ENCODE measurements at places on chromosomes 12 and 14.
A peak's percentile ranks its signal among the peaks of the same experiment; 100 is the strongest.

GRCh38 chr12:69927164-69927563 lies 102.1 kb downstream of the MYRFL start:
- DNase-seq, result no peak

- no peak for DNase-seq
Observed at GRCh38 chr14:101770183-101770582, 8.7 kb downstream of the PPP2R5C start.

GRCh38 chr14:78329371-78329770 lies 159.2 kb downstream of the NRXN3 start:
- no peak for DNase-seq

GRCh38 chr14:69632164-69632563 lies 20.8 kb downstream of the SUSD6 start:
- no peak for DNase-seq

GRCh38 chr14:36942522-36943245 lies 229.7 kb downstream of the SLC25A21 start:
- DNase-seq, result peak; percentile 35

DNA sequence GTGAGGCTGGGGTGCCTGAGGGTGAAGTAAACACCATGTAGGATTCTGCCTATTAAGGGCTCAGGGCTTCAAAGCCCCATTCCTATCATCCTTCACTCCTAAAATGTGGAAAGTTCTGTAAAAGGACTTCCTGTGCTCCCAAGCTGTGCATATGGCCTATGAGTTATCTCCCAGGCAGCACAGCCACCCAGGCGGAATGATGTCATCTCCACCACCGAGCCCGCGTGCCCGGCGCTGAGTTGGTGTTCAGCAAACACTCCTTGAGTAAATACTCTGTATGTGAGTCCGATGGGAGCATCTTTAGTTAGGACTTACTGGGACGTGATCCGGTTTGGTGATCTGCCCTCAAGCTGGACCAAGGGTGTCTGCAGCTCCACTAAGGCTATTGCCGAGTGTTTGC lies 437.3 kb downstream of the MED13L start:
- DNase-seq, result peak; percentile 29

GRCh38 chr12:30822385-30823155 lies 67.8 kb upstream of the CAPRIN2 start:
- peak; percentile 59 for DNase-seq

DNA sequence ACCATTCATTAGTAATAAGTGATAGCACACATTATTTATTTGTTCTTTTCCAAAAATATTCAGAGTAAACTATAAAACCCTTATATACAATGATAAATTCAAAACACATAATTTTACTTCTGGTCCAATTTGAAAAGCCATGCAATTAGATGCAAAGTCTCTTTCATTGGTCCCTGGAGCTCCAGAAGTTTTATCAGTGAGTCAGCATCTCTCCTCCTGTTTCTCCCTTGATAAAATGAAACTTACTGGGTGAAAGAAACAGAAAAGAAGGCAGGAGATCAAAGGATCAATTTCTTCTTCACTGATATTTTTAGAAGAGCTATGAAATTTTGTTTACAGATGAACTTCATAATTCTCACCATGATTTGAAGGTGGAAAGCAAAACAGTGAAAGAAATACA lies 47.5 kb downstream of the IFNG start:
- no peak for DNase-seq

DNA sequence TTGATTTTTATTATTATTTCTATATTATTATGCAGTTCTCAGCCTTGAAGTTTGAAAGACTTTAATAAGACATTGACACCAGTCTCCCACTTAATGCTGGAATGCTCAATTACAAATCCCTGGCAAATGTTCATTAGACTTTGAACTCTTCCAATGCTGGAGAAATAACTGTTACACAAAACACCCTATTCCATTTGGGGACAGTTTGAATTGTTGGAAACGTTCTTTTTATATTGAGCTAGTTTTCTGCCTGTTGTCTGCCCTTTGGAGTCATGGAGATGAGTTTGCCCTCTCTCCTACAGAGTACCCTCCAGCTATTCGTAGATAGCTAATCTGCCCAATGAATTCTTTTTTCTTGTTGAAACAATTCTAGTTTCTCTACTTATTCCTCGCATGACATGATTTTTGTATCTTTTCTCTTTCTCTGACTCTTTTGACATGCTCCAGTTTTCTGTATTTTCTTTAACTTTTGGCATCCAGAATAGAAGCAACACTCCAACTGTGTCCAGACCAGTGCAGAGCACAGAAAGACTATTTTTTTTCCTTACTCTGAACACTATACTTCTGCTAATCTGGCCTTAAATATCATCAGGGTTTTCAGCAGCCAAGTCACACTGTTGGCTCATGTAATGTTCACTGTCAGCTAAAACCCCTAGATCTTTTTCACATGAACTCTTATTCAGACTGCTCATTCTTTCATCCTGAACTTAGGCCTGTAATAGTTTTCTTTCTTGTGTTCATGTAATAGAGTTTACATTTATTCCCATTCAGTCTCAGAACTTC lies 379.3 kb downstream of the RAD51B start:
- no peak for DNase-seq

- DNase-seq, result peak; percentile 83
Observed at GRCh38 chr12:77120156-77121085, 55.1 kb upstream of the E2F7 start.

DNA sequence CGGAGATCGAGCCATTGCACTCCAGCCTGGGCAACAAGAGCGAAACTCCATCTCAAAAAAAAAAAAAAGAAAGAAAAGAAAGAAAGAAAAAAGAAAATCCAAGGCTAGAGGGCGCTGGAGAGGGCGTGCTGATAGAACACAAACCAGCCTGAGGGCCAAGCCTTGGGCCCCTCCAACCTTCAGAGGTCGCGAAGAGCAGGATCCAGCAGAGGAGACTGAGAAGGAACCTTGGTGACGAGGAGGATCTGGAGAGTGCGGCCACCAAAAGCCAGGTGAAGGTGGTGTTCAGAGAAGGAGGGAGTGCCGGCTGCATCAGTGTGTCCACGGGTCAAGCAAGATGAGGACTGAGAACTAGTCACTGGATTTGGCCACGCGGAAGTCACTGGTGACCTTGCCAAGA lies 4.1 kb upstream of the DYNC1H1 start:
- peak; percentile 24 for DNase-seq

DNA sequence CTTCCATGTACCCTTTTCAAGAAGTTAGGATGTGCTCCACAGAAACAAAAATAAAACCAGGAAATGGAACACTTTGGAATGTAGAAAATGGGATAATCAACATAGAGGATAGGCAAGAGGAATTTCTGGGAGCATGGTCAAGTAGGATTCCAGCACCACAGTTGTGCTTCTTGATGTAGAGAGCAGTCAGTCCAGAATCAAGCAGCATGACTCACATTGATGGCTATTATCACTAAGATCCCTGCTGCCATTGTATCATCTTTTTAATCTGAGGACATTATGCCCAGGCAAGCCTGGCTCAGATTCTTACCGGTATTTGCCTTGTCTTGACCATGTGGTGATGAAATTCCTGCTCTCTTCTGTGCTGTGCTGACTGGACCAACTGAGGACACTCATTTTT lies 5.7 kb downstream of the ETFRF1 start:
- peak; percentile 80 for DNase-seq

DNA sequence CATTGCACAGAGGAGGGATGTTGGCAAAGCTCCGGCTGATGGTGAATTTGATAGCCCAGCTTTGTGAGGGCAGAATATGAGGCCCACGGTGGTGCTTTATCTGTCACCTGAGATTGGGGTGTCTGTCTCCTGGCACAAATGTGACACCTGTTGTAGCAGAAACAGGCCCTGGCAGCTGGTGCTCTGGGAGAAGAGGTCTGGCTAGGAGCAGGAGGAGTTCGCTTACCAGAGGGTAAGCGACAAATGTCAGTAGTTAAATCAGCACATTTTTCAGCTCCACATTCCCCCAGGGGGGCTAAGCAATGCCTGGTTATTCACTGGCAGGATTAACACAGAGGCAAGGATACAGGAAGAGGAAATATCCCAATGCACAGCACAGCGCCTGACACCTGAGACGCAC lies 71.1 kb downstream of the B4GALNT3 start:
- no peak for DNase-seq

DNA sequence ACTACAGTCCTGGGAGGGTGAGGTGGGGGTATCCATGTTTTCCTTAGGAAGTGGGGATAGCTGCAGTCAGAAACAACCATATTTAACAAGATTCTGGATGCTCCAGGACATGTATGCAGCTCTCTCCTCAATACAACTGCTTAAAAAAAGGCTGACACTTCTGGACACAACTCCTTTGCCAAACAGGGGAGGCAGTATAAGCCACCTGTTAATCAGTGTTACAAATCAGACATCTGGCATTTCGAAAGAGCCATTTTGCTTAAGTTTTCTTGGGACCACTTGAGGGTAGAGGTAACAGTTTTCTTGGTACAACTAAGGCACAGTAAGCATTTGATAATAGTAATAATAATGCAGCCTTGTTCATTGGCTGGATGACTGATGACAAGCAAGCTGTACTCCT lies 47.1 kb downstream of the RPGRIP1 start:
- DNase-seq, result no peak

DNA sequence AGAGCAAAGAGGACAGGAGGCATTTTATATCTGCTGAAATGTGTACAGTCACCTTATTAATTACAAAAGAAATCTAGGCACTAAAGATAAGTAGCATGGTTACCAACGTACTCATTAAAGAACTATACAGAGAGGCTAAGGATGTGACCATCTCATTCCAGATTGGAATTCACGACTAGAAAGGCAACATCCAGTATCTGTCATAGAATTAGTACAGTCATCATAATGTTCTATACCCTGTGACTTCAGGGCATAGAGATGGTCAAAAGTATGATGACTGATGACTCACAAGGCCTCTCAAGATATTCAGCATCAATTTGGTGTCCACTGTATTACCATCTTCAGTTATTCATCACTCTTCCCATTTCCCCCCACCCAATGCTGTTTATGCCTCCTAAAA lies 144.0 kb upstream of the PLEKHG7 start:
- peak; percentile 36 for DNase-seq

DNA sequence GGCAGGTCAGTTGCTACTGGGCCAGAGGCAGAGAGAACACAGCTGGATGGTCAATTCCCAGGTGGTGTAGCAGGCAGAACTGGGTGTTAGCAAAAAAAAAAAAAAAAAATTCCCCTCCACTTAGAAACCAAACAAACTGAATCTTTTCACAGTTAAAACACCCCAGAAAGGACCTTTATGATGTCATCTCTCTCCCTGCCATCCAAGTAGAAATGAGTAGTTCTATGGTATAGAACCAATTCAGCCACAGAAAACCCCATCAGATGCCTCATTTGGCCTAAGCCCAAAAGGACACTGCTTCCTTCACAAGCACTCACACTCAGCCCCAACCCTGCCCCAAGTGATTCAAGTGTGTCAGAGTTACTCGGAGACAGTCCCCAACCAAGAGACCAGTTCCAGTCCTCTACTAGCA lies 230.8 kb downstream of the DPF3 start:
- no peak for DNase-seq

DNA sequence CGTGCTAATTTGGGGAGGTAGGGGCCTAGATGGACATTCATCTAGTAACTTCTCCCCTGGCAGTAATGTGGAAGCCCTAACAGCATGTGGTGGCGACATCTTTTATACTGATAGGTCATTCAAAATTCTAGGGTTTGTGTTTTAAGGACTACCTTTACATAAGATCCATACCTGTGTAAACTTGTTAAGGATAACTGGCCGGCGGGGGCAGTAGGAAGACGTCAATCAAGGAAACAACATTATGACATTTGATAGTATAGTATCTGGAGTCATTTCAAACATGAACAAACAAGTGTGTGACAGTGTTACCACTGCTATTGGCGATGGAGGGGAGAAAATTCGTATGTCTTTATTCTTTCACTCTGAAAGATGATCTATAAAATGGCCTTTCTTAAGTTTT lies 120.0 kb downstream of the TTLL5 start:
- DNase-seq, result no peak

- DNase-seq, result no peak
Observed at GRCh38 chr14:68881396-68881795, 88.5 kb upstream of the ZFP36L1 start.

- peak; percentile 88 for DNase-seq
Observed at GRCh38 chr12:121388421-121388981, 11.4 kb upstream of the RNF34 start.

GRCh38 chr12:104138797-104139152 lies 765 bp upstream of the NFYB start:
- peak; percentile 26 for DNase-seq

GRCh38 chr12:104466709-104467345 lies 10.1 kb downstream of the CHST11 start:
- DNase-seq, result no peak

- DNase-seq, result no peak
Observed at GRCh38 chr12:27797301-27798025, 17.4 kb upstream of the MANSC4 start.

- DNase-seq, result no peak
Observed at GRCh38 chr12:105189293-105189692, 46.7 kb downstream of the APPL2 start.

DNA sequence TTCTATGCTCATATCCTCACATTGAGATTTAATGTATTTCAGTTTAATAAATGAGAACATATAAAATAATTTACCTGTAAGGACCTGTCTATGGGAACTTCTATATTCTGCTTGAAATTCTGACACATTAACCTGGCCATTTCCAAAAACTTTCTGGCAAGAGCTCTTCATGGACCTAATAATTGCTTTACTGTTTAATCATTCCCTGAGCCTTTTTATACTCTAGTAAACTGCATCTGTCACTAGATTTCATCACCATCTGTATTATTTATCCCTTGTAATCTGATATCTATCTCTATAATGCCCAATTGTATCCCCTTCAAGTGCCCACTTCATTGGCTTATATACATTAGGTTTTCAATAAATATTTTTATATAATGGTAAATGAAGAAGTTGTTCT lies 327.7 kb downstream of the RAD51B start:
- DNase-seq, result peak; percentile 40

DNA sequence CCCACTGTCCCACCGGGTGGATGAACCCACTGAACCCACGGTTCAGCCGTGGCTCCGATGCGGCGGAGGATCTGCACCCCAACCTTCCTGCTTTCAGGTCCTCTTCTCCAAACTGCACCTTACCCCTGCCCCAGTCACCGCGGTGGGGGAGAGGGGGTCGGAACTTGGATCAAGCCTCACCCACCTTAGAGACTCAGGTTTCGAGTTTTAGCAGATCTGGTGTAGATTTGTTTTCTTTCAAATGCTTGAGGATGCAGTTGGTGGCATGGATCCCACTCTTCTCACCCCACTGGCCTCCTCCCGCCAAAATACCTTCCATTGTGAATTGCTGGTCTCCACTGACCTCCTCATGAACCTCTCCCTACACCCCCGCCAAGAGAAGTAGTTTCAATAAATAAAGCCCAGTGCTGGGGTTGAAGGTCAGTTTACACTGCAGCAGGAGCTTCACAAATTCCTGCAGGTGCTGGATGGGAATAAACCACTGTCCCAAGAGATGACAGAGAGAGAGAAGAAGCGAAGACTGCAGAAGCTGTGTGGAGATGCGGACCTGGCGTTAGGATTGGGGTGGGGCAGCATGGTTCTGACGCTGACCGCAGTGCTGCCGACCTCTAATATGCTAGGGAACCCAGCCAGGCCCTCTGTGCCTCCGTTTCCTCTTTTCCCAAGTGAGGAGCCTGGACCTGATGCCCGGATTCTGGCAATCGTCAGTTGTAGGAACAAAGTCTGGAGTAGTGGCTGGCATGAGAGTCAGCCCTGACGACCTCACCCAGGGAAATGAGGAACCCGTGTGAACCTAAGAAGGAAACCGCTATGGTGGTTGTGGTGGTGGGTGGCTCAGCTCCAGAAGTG lies 7.4 kb downstream of the TTC6 start:
- DNase-seq, result no peak

- peak; percentile 54 for DNase-seq
Observed at GRCh38 chr14:68681256-68682011, 111.4 kb downstream of the ZFP36L1 start.

Data from fibroblast of skin of right biceps (primary cell).